ENCODE measurements at places on chromosomes 12 and 14. TPM values are rescaled to one million over a fixed set of nuclear protein-coding genes. Genes with fewer than 3 reads are reported as not detected.

DNA sequence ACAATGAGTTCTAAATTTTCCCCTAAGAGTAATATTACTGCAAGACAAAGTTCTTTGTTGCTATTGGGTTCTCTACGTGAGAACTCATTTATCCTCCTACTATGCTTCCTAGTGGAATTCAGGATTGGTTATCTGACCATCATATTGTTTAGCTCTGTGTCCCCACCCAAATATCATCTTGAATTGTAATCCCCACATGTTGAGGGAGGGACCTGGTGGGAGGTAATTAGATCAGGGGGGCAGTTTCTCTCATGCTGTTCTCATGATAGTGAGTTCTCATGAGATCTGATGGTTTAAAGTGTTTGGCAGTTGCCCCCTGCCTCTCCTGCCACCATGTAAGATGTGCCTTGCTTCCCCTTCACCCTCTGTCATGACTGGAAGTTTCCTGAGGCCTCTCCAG lies 36.6 kb downstream of the GLIPR1L2 start:
- DNase-seq = no peak

- DNase-seq = no peak
Observed at GRCh38 chr12:67827820-67828383, 161.3 kb upstream of the IFNG-AS1 start.

GRCh38 chr12:133105620-133106019 lies 24.5 kb downstream of the ZNF891 start:
- DNase-seq = no peak

DNA sequence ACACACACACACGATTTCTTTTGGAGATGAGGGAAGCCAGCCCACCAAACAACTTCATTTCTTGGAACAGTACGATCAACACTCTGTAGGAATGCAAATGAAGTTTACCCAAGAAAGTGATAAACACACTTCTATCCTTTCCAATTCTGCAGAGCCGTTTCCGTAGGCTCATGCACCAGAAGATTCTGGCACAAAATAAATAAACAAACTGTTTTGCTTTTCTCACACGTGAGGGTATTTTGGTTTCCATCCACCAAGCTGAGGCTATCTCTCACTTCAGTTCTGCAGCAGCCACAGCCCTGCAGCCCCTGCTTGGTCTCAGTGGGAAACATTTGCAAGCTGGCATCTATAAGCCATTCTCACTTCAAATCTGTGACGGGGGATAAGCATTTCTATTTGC lies 15.3 kb upstream of the TSPAN11 start:
- DNase-seq = no peak

GRCh38 chr14:34522496-34522895 lies 17.0 kb downstream of the EAPP start:
- no peak for DNase-seq

DNA sequence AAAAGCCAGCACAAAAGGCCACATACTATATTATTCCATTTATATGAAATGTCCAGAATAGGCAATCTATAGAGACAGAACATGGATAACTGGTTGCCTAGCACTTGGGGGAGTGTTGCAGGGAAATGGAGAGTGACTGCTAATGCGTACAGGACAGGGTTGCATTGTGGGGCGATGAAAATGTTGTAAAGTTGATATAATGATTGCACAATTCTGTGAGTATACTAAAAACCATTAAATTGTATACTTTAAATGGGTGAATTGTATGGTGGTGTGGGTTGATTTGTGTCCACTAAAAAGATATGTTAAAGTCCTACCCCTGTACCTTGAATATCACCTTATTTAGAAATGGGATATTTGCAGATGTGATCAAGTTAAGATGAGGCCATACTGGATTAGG lies 7.0 kb upstream of the CAPRIN2 start:
- no peak for DNase-seq

GRCh38 chr12:72448805-72449204 lies 176.6 kb downstream of the TRHDE start:
- DNase-seq = no peak

- DNase-seq = no peak
Observed at GRCh38 chr12:14694970-14695369, 1.4 kb downstream of the GUCY2C start.

DNA sequence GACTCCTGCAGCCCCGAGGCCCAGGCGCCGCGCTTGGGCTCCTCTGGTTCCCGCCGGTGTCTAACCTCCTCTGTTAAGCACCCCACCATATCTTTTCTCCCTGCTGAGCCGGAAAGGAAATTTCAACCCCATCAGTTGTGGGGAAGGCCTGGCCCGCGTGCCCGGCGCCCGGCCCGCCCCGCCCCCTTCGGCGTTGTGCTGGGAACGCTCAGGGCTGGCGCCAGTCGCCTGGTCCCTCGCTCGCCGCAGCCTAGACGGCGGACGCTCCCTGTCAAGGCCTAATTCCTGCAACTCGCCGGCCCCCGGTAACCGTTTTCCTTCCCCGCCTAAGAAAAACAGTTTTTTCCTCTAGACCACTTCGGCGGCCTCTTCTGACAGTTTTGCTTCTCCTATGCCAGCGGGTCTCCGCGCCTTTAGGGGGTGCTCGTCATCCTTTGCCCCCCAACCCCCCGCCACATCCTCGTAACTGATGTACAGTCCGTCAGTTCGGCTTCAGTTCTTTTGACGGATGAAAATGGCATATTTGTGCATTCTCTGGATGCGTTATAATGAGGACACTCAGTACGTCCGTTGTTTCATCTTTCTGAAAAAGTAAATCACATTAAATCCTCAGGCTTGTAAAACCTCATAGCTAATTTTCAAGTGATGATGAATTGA lies 506 bp upstream of the NAP1L1 start:
- peak; percentile 88 for DNase-seq

GRCh38 chr14:88604212-88604611 lies 41.4 kb downstream of the ZC3H14 start:
- no peak for DNase-seq

DNA sequence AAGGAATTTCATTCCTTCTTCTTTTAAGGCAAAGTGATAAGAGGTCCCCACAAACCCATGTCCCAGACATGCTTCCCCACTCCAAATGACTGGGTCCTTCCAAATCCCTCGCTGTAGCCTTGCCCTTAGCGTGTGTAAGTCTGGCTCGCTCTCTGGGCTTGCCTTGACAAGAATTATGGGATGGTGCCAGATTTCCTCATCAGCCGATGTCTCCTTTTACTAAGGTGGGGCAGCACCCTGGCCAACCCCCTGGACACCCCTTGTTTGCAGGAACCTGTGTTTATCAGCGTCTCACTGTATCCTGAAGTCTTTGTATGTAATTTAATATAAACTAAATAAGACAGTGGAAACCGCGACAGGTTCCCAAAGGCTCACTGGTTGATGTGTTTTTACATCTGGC lies 493.3 kb downstream of the EGLN3 start:
- DNase-seq = no peak

DNA sequence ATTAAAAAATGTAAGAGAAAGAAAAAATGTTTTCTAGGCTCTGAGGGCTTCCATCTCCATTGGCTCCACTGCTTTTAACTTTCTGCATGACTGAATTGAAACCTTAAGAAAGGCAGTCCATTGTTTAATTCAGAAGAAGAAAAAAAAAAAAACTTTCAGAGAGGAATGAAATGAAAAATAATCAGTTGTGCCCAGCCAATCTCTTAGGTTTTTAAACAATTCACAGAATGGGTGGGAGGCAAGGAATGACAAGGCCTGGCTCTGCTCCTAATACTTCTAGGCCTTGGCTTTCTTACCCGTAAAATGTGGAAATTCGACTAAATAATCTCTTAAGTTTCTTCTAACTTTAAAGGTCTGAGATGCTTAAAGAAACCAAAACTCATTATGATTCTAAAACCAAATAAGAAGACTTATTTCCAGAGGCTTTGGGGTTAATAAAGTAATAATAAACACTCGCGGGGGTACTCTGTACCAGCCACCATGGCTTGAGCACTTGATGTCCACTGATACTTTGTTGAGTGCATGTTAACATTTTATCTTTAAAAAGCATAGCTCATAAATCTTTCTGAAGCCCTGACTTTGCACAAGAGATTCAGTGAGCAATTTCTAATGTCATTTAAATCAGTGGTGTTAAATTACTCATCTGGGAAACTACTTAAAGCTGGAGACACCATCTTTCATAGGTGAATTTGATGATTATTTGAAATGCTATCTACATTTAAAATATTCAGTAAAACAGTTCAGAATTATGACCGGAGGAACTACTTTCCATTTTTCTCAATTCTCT lies 49.6 kb downstream of the STON2 start:
- no peak for DNase-seq

GRCh38 chr12:92928421-92928961 lies 604 bp downstream of the EEA1 start:
- DNase-seq = peak; percentile 64

DNA sequence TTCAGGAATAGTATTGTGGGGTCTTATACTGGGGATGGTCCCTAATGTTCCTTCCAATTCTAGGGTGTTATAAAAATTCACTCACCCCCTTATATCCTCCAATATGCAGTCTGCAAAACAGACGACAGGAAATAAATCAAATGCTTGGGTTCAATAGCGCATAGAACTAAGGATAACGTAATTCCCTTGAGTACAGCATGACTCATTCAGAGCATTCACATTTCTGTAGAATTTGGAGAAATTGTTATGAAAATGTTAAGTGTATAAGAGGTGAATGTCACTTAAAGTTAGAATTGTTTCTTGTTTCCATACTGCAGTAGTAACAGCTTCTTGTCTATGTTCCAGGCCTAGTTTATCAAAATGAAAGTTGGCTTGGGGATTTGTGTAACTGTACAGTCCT lies 271.4 kb downstream of the RPS29 start:
- DNase-seq = no peak

DNA sequence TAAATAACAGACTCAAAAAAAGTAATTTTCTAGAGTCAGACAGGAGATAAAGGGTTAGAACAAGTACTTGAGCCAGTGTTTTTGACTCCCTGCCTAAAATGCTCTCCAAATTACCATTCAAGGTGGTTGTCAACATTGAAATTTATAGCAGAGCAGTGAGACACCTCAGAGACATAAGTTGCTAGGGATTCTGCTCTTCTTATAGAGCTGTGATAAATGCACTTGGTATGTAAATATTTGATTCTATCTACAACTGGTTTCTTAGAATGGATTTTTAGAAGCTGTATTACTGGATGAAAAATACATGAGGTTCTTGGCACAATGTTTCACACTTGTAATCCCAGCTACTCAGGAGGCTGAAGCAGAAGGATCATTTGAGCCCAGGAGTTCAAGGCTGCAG lies 83.9 kb upstream of the OSBPL8 start:
- no peak for DNase-seq

- no peak for DNase-seq
Observed at GRCh38 chr14:89630101-89630829, 213.2 kb upstream of the FOXN3 start.

- no peak for DNase-seq
Observed at GRCh38 chr14:103101963-103102688, 7.6 kb downstream of the EXOC3L4 start.

GRCh38 chr12:57010627-57011247 lies 4.4 kb upstream of the ZBTB39 start:
- DNase-seq = no peak

- DNase-seq = no peak
Observed at GRCh38 chr14:102159841-102160240, 20.1 kb downstream of the WDR20 start.

GRCh38 chr14:26415618-26416123 lies 182.2 kb downstream of the NOVA1 start:
- DNase-seq = no peak

DNA sequence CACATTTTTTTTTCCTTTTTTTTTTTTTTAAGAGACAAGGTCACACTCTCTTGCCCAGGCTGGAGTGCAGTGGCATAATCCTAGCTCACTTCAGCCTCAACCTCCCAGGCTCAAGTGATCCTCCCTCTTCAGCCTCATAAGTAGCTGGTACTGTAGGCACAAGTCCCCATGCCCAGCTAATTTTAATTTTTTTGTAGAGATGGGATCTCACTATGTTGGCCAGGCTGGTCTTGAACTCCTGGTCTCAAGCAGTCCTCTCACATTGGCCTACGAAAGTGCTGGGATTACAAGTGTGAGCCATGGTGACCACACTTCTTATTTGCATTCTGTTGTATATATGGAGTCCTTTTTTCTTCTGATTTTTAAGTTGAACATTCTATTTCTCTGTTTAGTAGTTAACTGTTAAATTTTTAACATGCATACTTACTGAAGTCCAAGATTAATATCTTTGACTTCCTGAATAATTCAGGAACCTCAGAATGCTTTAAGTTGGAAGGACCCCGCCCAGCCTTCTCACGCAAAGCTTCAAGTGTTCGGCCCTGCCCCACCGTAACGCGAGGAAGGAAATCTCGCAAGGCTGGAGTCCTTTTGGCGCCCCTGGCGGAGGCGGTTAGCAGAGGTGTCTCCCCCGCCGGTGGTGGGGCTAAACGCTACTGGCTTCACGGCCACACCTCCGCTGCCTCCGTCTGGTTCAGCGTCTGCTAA lies 21.6 kb downstream of the SPATS2 start:
- no peak for DNase-seq

GRCh38 chr14:103698380-103699260 lies 16.6 kb downstream of the XRCC3 start:
- no peak for DNase-seq

DNA sequence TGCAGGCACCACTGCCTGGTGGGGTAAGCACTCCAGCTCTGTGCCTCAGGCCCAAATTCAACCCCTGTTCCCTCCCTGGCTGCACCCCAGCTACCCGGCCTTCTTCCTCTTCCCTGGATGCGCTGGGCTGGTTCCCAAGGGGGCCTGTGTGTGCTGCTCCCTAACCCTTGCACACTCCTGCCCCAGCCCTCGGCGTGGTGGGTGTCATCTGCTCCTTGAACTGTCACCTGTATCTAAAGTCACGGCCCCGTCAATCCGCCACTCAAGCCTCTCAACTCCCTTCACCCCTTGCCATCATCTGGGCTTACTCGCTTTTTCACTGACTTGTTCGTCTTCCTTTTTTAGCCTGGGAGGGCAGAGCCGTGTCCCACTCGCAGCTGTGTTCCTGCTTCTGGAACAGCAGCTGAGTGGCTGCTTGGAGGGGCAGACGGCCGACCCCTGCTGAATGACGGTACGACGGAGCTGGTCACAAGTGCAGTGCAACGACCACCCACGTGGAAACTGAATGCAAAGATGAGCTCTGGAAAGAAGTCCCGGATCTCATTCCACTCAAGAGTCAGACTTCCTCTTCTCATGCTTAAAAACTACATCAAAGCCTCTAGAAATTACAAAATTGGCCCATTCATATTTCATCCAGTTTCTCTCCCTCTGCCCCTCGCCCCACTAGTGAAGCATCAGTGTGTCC lies 138.9 kb downstream of the PIWIL1 start:
- DNase-seq = no peak

MYH7 gene
- not detected for total RNA-seq

PPP1R1A gene
- total RNA-seq = not detected

ACOT4 gene
- not detected for total RNA-seq

TMEM121 gene
- not detected for total RNA-seq

FAM90A1 gene
- 0.16 TPM for total RNA-seq

KRT85 gene
- not detected for total RNA-seq

EML5 gene
- 0.18 TPM for total RNA-seq

ADCY6 gene
- 1.0 TPM for total RNA-seq

WSCD2 gene
- 4.0 TPM for total RNA-seq

AGAP2 gene
- 0.60 TPM for total RNA-seq

PTPN11 gene
- total RNA-seq = 111 TPM

G2E3 gene
- 24.2 TPM for total RNA-seq

SLC6A15 gene
- not detected for total RNA-seq

AMN1 gene
- total RNA-seq = 5.4 TPM

LRP6 gene
- total RNA-seq = 15.5 TPM

Measured in K562 (cell line).